ENCODE measurements at places on chromosomes 1 and 21.

DNA sequence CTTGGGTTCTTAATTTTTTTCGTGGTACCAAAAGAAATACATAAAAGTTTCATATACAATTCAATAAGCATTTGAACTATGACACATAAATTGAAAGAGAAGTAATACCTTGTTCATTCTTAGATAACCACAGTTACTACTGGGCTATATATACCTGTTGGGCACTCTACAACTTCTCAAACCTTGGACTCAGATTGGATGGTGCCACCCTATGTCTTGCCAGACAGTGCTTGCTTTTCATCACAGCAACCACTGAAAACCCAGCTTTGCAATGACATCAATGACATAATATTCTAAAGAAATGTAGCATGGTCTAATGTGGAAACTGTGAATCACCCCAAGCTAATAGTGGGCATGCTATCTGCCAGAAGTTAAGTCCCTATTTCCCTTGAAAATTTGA lies 62.8 kb upstream of the DPH5 start:
- no peak for DNase-seq

GRCh38 chr1:10693152-10693496 lies 103.3 kb downstream of the CASZ1 start:
- no peak for DNase-seq

DNA sequence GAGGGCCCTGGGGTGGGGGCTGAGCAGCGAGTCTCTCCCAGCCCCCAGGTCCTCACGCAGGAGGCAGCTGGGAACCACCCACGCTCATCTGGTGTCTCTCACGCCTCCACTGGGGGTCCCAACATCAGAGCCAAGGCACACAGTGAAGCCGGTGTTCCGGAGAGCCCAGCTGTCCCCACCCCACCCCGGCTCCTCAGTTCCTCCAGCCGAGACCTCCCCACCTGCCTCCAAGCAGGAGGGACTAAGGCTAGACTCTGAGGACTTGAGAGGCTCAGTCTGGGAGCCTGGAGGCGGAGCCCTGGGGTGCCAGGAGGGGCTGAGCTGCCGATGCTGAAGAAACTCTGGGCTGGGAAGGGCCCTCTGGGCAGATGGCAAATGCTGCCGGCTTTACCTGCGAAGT lies 1.6 kb upstream of the HPCA start:
- no peak for DNase-seq

DNA sequence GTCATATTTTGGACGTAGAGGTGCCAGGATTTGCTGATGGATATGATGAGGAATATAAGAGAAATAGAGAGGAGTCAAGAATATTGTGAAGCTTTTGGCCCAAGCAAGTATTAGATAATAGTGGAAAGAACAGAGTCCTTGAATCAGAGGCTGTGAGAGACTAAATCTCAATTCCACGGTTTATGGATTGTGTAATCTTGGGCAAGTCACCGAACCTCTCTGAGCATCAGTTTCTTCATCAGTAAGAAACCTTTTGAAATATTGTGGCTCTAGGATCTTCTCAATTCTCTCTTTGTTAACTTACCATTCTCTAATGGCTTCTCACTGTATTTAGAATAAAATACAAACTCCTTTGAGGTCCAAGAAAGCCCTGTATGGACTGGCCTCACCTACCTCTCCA lies 77.6 kb downstream of the RPS6KA1 start:
- DNase-seq = no peak

GRCh38 chr1:204338360-204338759 lies 21.4 kb downstream of the PLEKHA6 start:
- no peak for DNase-seq

Data from activated T-cell treated with anti-CD3 and anti-CD28 coated beads for 1 hour (primary cell).